Hair follicular keratinocyte (primary cell): ENCODE measurements at places on chromosomes 5 and 9. TPM values are rescaled to one million over a fixed set of nuclear protein-coding genes. Genes with fewer than 3 reads are reported as not detected.

ZNG1A gene
- total RNA-seq: 16.4 and 18.9 TPM in 2 replicates

TMEM250 gene
- 51.4 and 53.0 TPM in 2 replicates for total RNA-seq

SLC34A3 gene
- not detected in 2 replicates for total RNA-seq

CCDC192 gene
- total RNA-seq: not detected in 2 replicates

ESM1 gene
- total RNA-seq: not detected in 2 replicates
